ENCODE measurements at places on chromosomes 7 and 10. TPM values are rescaled to one million over a fixed set of nuclear protein-coding genes. Genes with fewer than 3 reads are reported as not detected.

LLCFC1 gene
- not detected for total RNA-seq

- DNase-seq = no peak
Measured at GRCh38 chr7:127254163-127254684, 1.5 kb upstream of the GRM8 start.

WIPF3 gene
- not detected for total RNA-seq

DNA sequence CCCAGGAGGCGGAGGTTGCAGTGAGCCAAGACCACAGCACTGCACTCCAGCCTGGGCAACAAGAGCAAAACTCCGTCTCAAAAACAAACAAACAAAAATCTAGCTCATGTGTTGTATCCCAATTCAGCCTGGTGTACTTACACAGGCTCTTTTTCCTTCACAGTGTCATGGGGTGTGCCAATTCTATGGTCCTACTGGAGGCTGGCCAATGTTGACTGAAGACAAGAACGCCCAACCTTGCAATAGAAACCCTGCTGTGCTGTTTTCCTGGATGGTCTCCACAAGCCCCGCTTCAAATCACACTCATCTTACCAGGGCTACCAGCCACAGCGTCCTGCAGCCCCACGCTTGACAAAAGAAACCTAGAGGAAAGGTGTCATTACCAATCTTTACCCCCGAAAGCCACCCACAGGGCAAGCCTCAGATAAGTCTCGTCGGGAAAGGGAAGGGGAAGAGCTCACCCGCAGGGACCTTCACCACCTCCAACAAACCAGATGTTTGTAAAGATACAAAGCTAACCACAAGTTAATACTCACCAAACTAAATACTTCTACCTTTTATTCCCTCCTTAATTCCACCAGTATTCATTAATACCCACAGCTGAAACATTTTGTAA is 64.8 kb downstream of the TNS3 start:
- DNase-seq = no peak

GRCh38 chr7:51066405-51066882 is 250.2 kb downstream of the COBL start:
- DNase-seq = no peak

- DNase-seq = peak; percentile 61
Measured at GRCh38 chr10:71848325-71849275, 2.5 kb downstream of the PSAP start.

NPC1L1 gene
- not detected for total RNA-seq

All from SJSA1 (cell line).